Stimulated activated CD8-positive, alpha-beta memory T cell treated with anti-CD3 and anti-CD28 coated beads, Interleukin-2, amount 100 ng/mL, for 1 hour (primary cell): ENCODE measurements at places on chromosomes 2 and 18.

GRCh38 chr2:29607038-29607420 is 314.4 kb downstream of the ALK start:
- DNase-seq: no peak

DNA sequence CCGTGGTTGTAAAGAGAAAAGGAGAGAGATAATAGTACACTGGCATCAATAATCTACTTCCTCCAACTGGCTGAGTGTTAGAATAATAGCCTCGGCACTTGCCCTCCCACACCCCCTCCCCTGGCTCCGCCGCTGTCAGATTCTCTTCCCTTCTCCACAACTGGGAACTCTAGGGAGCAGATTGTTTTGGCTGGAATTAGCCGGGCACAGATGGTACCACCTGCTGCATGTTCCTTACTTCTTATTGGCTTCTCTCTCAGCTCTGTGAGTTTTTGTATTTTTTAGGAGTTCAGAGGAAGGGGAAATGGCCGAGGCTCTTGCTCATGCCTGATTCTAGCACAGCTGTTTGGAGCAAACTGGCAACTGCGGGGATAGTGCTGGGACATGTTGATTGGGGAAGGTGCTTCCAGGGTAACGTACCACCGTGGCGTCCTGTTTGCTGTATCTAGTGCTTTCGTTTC is 140.0 kb downstream of the ZEB2 start:
- no peak for DNase-seq

DNA sequence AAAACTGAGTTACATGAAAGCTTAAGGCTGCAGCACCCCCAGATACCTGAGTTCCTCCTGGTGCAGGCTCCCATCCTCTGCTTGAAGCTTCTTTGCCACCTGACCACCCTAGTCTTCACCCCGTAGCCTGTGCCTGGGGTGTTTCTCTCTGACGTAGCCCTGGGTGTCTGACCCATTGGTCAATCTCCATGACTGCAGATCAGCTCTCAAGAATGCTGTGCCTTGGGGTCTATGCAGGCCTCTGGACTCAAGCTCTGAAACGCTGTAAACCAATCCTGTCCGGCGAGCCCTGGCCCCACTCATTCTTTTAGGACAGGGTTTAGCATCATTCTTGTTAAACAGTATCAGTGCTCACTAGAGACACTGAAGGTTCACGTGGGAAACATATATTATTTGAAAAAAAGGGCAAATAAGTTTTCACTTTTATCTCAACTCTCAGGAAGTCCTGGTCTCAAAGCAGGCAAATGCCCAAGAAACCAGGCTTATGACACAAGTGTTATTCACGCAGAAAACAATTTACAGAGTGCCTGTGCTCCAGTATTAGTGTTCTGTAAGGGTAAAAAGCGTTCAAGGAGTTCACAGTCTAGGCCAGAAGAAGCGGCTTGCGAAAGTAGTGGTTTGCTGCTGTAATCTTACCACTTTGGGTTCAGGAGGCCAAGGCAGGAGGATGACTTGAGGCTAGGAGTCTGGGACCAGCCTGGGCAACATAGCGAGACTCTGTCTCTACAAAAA is 22.8 kb upstream of the PPP4R1 start:
- DNase-seq: no peak

DNA sequence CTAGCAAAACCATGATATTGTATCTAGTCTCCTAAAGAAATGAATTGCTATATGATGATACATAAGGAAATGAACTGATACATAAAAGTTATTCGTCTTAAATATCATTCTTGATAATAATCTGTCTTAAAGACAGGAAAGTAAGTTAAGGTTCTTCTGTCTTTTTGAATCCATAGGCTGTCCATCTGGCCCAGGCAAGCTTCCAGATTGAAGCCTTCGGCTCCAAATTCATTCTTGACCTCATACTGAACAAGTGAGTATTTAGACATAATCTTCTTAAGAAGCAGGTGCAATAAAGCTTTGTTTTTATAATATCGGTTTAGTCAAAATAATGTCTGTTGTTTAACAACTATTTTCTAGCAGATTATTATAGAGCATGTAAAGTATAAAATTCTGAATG is 37.7 kb downstream of the ADAM23 start:
- no peak for DNase-seq

DNA sequence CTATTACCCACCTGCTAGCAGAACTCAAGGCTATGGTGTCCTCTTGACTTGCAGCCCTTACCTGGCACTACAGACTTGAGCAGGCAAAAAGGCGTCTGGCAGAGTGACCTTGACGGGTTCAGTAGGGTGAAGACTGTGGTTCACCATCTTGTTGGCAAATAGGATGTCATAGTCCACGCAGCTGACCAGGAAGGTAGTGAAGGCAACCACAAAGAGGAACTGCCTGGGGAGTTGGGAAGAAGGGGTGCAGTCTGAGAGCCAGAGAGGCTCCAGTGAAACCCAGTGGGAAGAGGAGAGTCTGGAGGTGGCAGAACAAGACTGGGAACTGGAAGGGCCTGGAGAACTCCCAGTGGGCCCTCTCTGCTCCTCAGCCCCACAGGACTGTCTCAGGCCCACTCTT is 4.1 kb downstream of the ATG9A start:
- no peak for DNase-seq

- no peak for DNase-seq
These were observed 151.7 kb downstream of the ARHGAP28 start for GRCh38 chr18:6881034-6881820.

- DNase-seq: no peak
These were observed 408.5 kb downstream of the ZEB2 start for GRCh38 chr2:144111437-144111836.

- DNase-seq: no peak
These were observed 95.1 kb downstream of the STRN start for GRCh38 chr2:36871068-36871707.

- no peak for DNase-seq
These were observed 51.2 kb downstream of the MBP start for GRCh38 chr18:77081390-77081778.

GRCh38 chr2:133054297-133054696 is 384.3 kb upstream of the LYPD1 start:
- DNase-seq: no peak

DNA sequence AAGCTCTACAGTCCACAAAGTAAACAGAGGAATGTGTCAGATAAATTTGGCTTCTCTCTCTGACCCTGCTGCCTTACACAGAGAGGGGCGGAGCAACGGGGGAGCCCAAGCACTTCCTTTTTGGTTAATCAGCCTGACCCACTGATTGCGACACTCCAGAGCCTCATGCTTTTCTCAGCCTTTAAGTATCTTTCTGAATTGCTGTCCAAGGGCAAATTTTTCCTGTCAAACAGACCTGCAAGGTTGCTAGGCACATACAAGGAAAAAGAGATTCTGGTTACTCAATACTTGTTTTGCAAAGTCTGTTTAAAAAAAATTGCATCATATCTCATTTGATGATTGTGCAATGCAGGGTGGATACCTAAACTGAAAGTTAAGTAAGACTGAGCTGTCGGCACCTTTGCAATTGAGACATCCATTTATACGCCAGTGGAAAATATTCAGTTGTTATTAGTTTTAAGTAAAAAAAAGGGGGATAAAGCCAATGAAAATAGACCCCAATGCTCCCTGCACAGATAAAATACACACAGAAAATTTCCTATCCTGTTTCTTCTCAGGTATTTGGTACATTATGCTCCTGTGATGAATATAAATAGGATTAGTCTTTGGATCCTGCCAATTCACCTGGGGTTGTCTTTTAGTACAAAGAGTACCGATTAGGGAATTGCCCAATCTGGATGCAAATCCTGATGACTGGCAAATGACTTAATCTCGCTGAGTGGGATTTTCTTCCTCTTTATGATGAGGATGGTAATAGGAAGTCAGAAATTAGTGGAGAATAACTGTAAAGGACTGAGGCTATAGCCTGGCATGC is 260.2 kb upstream of the TRIB2 start:
- peak; percentile 34 for DNase-seq

DNA sequence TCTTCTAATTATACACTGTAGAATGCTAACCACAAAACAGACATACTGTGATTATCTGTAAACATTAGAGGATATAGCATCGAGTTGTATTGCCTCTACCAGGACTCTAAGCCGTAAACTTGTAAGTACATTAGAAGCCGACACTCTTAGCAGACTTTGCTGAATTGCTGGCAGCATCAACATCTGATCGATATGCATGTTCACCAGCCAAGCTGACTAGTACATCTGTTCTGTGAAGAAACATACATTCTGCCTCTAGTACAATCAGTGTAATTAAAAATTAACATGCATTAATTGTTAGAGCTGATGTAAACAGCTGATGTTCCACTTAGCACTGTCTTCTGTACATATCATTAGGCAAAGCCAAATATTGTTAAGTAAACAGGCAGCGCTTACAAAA is 502.2 kb downstream of the NR4A2 start:
- DNase-seq: no peak

DNA sequence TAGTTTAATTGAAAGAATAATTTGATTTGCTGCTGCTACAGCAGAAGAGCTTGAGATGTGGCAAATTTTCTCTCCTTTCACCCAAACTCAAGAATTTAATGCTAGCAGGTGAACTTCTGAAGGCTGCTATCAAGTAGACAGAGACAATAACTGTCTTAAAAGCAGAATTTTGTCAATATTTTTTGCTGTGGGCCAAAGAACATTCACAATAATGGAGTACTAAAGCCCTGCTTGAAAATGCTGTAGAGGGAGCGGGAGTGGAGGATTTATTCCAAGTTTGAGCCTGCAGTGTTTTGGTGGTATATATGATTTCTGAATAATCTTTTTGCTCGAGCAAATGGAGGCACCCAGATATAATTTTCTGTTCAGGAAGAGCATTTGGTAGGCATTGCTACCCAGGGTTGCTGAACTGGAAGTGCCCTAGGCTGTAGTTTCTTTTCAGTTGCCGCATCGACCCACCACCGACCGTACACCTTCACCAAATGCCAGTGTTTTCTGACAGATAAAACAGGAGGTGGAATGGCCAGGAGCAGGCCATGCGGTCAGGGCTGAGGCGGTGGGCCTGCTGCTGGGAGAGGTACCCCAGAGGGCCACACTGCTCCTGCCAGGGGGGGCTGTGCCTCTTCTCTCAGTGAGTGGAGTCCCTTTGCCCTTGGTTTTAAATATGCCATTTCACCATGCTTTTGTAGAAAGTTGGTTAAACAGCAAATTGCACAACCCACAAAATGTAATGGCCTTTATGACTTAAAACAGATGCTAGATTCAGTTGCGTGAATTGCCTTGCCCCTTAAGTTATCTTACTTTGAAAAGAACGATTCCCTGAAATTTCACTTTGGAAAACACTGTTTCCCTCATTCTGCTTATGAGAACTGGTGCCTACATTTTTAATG is 36.4 kb downstream of the TSHZ1 start:
- no peak for DNase-seq

DNA sequence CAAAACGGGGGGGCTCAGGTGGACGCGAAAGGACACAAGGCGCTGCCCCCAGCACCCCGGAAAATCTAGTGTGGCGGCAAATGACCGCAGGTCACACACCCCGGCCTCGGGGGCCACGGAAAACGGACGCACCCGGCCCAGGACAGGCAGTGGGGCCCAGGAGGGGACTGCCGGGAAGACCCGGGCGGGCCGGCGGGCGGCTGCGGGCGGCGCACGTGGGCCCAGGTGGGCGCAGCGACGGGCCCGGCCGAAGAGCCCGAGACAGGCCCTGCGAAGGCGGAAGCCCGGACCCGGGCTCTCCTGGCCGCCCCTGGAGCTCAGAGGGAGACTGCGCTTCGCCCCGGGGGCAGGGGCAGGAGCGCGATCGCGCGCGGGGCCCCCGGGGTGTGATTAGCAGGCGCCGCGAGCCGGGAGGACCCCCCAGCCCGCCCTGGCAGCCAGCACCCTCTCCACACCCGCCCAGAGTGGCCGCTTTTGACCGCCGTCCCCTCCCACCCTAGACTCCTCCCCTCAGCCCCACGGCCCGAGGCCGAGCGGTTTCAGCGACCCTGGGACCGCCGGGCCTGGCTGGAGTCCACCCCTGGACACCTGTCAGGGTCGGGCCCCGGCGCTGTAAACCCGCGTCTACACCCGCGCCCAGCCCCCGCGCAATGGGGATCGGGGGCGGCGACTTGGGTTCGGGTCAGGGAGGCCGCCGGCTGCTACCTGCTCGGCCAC is 773 bp downstream of the MBP start:
- no peak for DNase-seq

DNA sequence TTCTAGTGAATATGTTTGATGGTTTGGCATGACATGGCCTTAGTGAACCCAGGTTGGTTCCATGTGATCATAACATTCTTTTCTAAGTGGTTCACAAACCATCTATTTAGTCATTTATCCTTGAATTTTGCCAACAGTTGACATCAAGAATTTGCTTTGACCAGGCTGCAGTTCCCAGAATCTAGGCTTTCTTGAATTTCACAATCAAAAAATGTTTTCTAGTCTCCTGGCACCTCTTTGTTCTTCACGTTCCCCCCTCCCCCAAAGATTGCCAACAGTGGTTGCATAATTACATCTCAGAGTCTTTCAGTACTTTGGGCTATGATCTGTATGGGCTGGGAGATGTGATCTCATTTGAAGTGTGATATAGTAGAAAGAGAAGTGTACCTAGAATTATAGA is 124.0 kb downstream of the GATA6 start:
- no peak for DNase-seq

DNA sequence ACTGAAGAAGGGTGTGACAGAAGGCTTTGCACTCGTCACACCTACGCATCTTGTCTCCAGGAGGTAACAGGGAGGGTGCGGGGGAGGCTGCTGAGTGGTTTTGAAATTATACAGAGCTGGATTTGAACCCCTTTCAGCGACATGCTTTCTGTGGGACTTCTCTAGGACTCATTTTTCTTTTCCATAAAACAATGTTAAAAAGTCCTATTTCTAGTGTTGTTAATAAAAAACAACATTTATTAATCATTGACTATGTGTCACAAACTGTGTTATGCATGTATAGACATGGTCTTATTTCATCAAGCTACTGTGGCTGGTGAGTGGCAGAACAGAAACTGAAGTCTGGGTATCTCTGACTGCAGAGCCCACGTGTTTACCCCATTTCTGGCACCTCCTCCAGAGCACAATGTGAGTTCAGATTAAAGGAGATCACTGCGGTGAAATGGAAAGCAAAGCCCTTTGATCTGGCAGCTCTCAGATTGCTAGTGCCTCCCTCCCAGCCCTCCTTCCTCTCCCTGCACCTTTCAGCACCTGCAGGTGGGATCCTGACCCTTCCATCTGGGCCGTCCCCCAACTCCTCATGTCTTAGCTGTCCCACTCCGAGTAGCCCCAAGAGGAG is 315.5 kb upstream of the MYT1L start:
- DNase-seq: peak; percentile 9

GRCh38 chr2:163081754-163082153 is 243.2 kb upstream of the KCNH7 start:
- no peak for DNase-seq

- no peak for DNase-seq
These were observed 25.4 kb upstream of the RHOB start for GRCh38 chr2:20421336-20421987.

DNA sequence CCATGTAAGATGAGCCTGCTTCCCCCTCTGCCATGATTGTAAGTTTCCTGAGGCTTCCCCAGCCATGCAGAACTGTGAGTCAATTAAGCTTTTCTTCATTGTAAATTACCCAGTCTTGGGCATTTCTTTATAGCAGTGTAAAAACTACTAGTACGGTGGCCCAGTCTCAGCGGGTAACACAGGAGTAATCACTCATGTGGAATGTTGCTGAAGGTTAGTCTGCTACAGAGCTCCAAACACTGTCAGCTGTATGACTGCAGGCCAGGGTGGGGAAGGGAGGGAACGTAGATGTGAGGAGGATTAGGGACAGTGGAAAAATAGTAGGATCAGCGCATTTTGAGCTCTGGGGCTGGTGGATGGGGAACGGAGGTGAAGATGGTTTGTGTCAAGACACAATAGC is 711.2 kb upstream of the SOX11 start:
- DNase-seq: no peak

GRCh38 chr2:230927711-230928341 is 2.8 kb upstream of the GPR55 start:
- no peak for DNase-seq

- DNase-seq: no peak
These were observed 17.2 kb downstream of the B4GALT6 start for GRCh38 chr18:31667185-31667584.
